ENCODE measurements at places on chromosomes 2 and 18.

DNA sequence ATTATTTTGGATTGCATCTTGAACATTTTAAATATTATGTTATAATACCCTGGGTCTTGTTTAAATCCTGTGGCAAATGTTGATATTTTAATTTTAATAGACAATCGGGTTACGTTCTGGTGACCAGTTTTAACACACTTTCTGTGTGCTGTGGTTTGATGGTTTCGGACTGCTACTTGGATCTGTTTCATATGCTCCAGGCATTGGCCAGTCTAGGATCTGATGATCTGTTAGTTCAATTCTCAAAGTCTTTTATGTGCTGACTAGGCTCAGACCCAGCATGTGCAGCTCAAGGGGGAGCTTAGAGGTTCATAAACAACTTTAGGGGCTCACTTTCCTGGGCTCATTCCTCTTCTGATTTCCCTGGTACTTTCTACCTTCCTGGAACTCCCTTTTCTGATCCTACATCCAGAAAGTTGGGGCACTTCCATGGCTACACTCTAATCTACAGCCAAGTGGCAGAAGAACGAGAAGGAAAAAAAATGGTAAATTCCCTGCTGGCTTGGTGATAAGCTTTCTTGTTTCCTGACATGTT lies 5.0 kb upstream of the ZBTB14 start:
- DNase-seq: no peak

DNA sequence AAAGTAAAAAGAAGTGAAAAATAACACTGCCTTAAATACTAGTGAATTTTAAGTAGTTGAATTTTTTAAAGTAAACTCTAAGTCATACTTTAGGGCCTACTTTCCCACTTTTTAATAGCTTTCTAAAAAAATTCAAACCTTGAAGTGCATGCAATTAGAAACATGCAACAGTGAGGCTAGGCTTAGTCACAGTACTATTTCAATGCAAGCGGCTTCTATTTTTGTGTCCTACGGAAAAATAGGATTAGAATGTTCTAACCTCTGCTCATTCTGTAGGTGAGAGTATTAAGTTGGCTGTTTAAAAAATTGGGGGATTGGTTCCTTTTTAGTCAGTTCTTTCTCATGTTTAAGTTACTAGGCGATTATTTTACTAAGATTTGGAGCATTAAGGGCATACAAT lies 39.1 kb upstream of the PSMD14 start:
- DNase-seq: no peak

- DNase-seq: no peak
Observed at GRCh38 chr2:239238839-239239606, 161.8 kb downstream of the HDAC4 start.

DNA sequence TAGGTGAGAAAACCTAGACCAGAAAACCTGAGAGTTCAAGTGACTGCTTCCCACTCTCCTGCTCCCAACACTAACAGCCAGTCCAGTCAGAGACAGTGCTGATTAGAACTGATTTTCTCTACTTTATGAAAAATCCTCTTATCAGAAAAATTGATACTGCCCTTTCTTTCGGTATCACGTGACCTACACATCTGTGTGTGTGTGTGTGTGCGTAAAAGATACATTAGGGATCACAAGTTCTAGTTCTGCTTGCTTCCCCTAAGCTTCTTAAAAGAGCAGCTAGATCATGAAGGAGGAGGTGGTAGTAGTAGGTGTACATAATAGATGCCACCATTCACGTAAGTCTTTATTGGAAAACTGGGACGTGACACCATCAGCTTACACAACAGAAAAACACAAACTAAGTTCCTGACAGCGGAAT lies 1.5 kb downstream of the ARL5A start:
- no peak for DNase-seq

DNA sequence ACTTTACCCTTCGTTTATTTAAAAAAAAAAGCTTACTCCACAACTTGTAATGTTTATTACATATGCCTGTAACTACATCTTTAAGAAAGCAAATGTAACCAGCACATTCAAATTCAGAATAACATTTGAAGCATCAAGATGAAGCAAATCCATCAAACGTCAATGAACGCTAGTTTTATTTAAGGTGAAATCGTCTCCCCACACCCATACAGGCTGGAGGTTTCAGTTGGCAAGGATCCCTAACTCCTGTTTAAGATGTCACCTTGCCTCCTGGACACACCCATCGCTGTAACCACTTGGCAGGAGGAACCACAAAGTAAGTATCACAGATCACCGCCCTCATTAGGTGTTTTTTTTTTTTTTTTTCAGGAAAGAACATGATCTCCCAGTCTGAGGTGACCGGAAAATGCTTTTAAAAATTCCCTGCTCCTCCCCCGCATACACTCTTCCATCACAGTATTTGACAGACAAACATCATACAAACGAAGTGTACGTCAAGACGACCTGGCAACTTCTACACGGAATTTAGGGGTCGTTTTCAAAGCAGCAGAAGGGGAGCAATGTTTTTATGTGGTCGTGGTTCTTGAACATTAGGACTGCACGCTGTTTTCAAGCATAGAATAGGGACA lies 19.7 kb upstream of the STPG4 start:
- DNase-seq: peak; percentile 84

- DNase-seq: no peak
Observed at GRCh38 chr2:169897834-169898233, 70.6 kb downstream of the UBR3 start.

DNA sequence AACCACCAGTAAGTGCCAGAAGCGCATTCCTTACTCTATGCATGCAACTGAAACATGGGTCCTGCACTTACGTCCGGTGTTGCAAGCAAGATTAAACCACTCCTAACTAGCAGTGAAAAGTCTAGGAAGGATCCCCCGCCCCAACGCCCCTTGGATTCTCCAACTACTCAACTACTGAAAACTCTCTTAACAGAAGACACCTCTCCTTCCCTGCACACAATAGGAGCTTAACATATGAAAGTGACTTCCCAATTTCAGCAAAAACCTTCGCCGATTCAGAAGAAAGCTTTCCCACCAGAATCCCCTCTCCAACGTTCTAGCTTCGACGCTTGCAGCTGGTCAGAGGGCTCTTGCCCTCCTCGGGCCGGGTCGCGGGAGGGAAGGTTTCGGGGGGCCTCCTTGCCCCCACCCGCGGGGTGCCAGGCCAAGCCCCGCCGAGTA lies 578 bp downstream of the IWS1 start:
- DNase-seq: peak; percentile 20

GRCh38 chr2:69269330-69269729 lies 117.7 kb downstream of the GFPT1 start:
- DNase-seq: no peak

DNA sequence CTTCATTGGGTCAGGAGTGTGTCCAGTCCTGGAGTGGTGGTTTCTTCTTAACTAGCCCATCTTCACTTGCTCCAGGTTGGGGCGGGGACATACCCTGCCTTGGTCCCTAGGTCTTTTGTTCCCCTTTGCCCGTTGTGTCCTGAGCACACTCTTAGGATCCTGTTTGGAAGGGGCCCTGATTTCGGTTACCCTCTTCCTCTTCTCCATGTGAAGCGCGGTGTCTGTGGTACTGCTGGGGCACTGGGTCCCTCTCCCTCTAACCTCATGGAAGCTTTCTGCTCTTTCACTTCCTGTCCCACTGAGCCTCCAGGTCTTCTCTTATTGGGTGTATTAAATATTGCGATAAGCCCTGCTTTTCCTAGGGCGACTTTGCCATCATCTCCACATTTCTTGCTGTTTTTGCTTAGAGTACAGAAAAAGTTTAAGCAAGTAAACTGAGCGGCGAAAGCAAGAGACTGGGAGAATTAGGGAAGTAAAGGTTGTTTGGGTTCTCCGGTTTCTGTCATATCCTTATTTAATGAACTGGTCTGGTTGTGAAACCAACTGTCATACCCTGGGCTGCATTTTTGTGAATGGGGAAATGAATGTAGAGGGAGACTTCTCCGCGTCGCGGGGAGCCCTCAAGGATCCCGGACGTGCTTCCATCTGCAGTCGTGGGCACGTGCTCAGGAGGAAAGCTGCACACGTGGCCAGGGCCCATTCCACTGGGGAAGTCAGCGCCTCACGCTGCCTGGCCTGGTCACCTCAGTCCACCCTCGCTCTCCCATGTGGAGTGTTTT lies 73.8 kb upstream of the B3GNT7 start:
- DNase-seq: no peak

DNA sequence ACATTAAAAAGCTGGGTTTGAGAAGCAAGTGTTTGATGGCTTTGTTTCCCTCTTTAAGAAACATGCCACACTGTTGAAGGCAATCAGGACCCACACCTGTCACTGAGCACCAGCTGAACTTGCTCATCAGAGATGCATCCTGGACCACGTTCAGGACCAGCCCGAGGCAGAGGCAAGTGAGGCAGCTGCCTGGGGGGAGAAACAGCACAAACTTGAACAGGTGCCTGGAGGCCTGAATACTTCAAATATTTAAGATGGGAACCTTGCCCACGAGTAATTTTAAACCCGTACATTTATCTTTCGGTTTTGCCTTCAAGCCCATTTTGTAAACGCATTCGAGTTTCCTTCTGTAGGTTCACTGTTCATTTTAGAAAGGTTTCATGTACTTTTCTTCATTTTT lies 421.3 kb downstream of the NYAP2 start:
- DNase-seq: no peak

GRCh38 chr2:38498045-38498481 lies 104.7 kb downstream of the HNRNPLL start:
- DNase-seq: no peak

- DNase-seq: no peak
Observed at GRCh38 chr2:188919824-188920223, 54.3 kb upstream of the COL3A1 start.

DNA sequence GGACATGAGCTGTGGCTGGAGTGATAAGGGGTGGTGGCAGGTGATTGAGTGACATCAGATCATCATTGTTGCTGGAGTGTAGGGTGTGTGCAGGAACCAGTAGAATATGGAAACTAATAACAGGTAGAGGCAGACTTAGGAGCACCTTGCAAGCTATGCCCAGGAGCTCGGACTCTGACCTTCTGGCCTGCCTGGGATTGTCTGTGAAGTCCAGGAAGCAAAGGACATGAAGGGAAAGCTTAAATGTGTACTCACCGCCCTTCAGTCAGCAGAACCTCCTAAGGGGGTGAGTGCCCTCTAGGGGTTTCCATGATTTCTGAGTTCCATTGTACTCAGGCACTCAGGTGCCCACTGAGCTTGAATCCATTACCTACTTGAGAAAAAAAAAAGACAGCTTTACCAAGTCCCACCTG lies 104.2 kb downstream of the CRIM1 start:
- peak; percentile 20 for DNase-seq

- no peak for DNase-seq
Observed at GRCh38 chr2:43115881-43116280, 110.5 kb downstream of the ZFP36L2 start.

DNA sequence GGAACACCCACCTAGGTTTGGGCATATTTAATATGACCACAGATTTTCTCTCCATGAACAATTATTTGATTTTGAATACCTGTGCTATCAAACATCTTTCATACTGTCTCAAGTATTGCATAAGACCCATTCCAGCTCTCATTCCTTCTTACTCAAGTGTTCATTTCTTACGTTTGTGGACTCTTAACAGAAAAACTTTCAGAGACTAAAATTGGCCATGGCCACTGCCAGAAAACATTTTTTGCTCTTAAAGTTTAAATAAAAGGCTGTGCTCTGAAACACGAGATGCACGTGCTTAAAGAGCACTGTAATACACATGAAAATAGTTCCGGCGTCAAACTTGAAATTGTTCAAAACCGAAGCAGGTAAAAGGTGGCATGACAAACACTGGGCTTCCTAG lies 89.3 kb downstream of the LIMS1 start:
- no peak for DNase-seq

DNA sequence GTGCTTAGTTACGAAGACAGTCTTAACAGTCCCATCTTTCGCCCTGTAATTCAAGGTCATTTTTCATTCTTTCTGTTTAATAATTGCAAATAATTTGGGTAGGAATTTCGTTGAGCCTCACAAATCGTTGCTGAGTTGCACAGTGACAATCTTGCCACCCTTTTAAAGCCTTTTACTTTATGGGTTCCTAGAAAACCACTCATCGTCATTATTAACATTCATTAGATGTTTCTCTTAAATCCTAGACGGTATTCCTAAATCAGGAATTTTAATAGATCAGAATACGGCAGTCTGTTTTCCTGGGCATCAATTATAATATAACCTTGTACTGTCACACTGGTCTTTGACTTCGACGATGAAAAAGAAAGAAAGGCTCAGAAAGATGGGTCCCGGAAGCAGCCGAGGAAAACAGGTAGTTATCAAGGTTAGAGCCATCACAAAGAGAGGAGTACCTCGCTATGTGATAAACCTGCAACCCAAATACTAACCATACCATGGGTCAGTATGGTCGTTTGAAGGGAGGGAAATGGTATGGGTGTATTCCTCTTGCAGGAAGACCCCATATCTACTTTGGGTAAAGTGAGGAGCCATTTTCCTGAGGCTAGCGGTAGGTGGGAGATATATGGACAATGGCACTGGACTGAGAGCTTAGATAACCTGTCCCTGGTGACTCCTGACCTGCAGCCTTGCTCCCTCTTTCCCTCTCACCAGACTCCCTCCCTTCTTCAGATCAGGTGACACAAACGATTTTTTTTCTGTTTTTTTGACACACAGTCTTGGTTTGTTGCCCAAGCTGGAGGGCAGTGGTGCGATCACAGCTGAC lies 981 bp upstream of the SF3B1 start:
- DNase-seq: peak; percentile 9

DNA sequence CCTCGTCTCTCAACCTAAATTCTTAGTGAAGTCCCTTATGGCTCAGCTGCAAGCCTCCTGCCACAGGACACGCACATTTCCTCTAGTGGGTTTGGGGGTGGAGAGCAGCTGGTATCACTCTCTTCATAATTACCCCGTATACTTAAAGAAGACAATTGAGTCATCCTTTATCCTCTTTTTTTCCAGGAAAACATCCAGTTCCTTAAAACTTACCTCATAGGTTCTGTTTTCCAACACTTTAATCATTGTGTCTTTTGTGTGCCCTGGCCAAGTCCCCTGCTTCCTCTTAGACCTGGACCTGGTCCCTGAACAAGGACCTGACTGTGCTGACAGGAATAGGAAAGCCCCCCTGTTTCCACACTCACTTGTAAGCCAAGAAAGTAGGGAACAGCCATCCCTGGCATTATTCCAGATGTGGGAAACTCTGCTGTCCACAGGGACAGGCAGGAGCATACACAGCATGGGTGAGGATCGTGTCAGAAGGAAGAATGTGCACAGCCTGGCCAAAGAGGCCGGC lies 42.3 kb upstream of the MYO1B start:
- DNase-seq: peak; percentile 29

GRCh38 chr2:1453561-1453960 lies 40.3 kb downstream of the TPO start:
- DNase-seq: no peak

DNA sequence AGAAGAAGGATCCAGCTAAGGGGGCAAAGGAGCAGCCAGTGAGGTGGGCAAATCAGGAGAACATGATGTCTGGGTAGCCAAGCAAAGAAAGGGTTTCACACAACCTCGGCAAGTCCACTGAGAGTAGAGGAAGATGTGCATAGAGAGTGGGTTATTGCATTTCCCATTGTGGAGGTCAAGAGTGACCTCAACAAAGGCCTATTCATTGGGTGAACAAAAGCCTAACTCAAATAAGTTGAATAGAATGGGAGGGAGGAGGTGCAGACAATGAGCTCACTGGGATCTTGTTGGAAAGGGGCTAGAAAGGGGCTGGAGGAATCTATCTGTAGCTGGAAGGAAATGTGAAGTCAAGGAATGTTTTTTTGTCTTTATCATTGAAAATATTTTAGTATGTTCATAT lies 14.0 kb upstream of the PDCL3 start:
- no peak for DNase-seq
